ENCODE measurements at places on chromosomes 6 and 20.

- no peak for DNase-seq
Measured at GRCh38 chr6:13916230-13916944, 8.4 kb upstream of the RNF182 start.

DNA sequence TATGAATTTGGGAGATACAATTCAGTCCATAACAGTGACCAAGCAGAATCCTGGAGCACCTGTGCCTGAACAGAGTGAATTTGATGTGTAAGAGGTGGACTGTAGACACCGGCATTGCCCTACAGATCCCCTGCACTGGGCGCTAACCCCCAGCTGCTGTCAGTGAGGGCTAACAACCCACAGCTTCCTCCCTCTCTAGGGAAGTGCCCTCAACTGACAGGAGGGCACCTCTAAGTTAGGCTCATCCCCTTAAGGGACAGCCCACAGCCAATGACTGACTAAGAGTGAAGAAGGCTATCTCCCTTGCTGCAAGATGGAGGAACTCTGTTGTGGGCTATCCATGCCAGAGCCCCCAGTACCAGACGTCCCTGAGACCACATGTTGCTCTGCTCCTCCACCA lies 15.3 kb upstream of the BPIFB1 start:
- DNase-seq = no peak

- no peak for DNase-seq
Measured at GRCh38 chr6:169592558-169592957, 109.3 kb downstream of the WDR27 start.

DNA sequence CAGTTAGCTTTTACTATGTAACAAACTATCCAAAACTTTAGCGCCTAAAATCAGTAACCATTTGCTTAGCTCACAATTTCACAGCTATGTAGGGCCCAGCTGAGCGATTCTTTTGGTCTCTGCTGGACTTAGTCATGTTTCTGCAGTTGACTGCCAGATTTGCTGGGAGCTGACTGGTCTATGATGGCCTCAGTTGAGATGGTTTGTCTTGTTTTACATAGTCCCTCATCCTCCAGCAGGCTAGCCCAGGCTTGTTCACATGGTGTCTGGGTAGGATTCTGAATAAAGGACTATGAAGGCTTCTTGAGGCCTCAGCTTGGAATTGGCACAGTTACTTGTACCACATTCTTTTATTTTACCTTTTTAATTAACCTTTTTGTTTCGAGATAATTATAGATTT lies 247.8 kb upstream of the CHD6 start:
- DNase-seq = no peak

DNA sequence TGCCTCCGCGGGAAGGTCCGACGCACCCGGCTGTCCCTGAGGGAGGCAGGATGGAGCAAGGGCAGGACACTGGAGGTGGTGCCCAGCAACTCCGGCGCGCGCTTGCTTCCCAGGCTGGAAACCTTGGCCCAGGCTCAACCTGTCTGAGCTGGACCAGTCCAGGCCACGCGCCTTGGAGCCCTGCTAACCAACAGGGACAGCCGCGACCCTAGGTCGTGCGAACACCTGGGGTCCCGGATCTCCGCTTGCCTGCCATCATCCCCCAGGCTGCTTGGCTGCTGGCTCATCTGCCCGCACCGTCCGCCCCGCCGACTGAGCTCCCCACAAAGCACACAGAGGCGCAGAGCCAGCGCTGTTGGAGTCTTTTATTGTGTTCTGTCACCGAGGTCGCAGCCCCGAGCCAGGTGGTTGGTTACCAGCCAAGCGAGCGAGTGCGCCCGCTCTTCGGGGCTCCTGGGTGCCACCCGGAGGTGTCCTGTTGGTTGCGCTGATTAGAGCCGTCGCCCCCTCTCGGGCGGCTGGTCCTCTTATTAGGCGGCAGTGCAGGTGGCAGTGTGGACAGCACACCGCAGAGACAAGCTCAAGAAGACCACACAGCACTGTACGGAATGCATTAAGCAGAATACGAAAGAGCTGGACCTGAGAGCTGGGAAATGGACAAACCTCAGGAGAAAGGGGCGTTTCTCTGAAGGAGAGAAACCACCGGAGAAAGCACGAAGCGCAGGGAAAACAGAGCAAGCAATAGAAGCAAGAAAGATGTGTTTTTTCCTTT lies 3.8 kb downstream of the COL12A1 start:
- no peak for DNase-seq

DNA sequence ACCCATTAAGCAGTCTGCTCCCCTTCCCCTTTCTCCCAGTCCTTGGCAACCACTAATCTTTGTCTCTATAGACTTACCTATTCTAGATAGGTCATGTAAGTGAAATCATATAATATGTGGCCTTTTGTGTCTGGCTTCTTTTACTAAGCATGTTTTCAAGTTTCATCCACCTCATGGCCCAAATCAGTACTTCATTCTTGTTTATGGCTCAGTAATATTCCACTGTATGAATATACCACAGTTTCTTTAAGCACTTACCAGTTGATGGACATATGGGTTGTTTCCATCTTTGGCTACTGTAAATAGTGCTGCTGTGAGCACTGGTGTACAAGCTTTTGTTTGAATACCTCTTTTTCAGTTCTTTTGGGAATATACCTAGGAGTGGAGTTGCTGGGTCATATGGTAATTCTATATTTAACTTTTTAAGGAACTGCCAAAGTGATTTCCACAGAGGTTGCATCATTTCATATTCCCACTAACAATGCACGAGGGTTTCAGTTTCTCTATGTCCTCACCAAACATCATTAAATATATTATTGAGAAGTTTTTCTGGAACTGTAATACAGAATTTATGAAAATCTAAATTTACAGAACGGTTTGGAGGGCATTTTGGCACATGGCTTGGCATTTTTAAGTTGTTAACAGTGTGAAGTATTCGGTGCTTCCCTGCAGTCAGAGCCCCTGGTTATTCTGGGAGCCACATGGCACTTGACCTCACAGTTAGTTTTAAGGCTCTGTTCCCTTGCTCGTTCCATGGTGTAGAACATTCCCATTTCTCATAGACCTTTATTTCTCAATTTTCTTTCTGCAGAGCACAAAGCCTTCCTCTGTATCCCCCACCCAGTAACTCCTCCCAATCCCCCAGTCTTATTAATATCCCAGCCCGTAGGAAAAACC lies 27.0 kb upstream of the DTNBP1 start:
- no peak for DNase-seq

DNA sequence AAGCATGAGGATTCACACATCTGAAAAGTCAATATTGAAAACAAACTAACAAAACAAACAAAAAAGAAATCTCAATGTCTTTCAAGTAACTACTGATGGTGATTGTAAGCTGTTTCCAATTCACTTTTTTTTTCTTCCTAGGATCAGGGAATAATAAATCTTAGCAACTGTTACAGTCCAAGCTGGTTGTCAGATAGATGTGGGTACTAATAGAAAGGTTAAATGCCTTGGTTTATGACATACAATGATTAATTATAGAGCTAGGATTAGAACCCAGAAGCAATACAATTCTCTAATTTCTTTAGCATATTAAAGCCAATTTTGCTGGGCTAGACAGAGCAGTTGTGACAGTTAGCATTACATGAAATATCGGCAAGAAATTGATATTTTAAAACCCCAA lies 1301.6 kb downstream of the EPHA7 start:
- no peak for DNase-seq

Measured in cerebellar nuclear complex (tissue), 1 donor.